Stimulated activated CD8-positive, alpha-beta memory T cell treated with anti-CD3 and anti-CD28 coated beads, Interleukin-4, amount 100 ng/mL, for 24 hours (primary cell): ENCODE measurements at places on chromosomes 2 and 18.

DNA sequence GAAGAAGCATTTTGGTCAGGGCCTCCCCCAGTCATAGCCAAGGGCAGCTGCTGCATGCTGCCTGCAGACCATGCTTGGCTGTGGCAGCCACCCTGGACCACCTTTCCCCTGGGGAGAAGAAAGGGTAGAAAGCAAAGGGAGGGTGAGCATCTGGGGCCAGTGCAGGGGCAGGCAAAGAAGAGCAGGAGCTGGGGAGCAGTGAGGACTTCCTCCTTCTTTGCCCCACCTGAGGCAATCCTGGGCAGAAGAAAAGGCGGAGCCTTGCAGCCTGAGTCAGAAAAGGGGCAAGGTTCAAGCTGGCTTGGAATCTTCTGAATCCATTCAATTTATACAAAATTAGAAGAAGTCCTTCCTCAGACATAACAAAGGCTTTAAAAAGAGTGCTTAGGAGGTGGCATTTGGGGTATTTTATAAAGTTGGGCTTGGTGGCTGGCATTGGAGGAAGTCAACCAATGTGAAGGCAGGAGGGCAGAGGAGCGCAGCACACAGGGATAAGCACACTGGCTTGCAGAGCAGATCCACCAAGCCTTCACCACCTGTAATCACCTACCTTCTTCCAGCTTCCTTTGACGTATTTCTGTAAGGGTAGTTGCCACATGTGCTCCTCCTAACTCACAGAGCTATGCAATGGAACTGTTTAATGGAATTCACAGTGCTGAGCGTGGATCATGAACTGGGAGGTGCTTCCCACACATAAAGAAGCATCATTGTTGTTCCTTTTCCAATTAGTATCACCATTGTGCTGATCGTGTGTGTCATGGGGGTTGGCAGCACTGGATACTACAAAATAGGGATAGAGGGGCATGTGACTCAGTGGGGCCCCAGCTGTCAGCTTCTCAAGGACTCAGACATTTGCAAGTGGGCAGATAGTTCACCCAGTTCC is 154.4 kb upstream of the EPAS1 start:
- DNase-seq = no peak

- no peak for DNase-seq
These were observed 70.2 kb downstream of the RBBP8 start for GRCh38 chr18:23003289-23003688.

DNA sequence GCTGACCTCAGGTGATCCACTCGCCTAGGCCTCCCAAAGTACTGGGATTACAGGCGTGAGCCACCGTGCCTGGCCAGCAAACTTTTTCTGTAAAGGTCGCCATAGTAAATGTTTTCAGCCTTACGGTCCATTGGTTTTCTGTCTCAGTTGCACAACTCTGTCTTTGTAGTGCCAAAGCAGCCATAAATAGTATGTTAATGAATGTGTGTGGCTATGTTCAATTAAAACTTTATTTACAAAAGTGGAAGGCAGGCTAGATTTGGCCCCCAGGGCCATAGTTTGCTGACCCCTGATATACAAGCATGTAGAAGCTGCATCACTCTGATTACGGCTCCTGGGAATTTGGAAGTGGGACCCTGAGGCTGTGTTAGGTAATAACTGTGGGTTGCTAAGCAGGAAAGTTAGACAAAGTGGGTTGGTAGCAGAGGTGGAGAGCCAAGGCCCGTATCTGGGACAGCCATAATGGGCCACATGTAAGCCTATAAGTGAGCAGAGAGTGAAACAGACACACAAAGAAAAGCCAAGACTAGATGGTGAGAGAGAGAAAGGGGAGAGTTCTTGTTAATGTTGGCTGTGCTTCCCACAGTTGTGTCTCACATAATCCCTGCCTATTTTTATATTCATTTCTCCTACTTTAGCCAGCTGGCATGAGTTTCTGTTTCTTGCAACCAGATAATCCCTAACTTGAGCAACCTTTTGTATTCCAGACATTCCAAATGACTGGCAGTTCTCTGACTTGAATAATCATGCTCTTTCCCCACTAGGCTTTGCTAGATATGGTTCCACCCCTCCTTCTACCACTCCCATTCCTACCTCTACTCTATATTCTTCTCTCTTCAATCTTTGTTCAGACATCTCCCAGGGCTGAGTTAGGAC is 223.3 kb upstream of the STON1 start:
- no peak for DNase-seq

- DNase-seq = no peak
These were observed 46.2 kb upstream of the CCDC141 start for GRCh38 chr2:179096090-179096489.

DNA sequence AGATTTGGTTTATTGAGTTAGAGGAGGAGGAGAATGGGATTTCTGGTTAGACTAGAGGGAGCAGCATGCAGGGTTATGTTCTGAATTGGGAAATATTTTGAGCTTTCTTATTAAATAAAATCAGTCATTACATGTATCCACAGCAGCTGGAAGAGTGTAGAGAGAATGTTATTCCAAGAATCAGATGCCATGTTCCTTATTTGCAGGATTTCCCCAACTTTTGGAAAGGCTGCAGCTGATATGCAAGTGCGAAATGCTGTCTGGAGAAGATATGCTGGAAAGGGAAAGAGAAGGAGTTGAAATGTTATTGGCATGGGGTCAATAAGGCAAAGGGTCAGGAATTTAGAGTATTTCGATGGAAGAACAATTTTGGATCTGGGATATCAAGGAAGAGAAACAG is 255.8 kb downstream of the MTX2 start:
- no peak for DNase-seq

- no peak for DNase-seq
These were observed 76.2 kb downstream of the CDK15 start for GRCh38 chr2:201882353-201883090.

DNA sequence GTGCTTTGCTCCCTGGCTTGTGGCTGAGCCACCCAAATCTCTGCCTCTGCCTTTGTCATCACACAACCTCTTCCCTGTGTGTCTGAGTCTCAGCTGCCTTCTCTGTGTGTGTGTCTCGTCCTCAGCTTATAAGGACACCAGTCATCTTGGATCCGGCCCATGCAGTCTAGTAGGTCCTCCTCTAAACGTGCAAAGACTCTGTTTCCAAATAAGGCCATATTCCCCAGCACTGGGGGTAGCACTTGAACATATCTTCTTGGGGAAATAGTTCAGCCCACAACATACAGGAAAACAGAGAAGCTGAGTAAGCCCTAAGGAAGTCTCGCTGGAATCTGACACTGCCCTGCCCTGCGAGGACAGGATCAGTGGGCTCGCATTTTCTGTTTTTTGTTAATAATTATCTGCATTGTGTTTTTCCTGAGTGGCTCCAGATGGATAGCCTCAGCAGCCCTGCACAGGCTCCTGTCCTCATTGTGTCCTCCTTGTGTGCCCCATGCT is 42.1 kb downstream of the MTCL1 start:
- DNase-seq = no peak
